8988T (cell line): ENCODE measurements at places on chromosomes 2 and 18.

DNA sequence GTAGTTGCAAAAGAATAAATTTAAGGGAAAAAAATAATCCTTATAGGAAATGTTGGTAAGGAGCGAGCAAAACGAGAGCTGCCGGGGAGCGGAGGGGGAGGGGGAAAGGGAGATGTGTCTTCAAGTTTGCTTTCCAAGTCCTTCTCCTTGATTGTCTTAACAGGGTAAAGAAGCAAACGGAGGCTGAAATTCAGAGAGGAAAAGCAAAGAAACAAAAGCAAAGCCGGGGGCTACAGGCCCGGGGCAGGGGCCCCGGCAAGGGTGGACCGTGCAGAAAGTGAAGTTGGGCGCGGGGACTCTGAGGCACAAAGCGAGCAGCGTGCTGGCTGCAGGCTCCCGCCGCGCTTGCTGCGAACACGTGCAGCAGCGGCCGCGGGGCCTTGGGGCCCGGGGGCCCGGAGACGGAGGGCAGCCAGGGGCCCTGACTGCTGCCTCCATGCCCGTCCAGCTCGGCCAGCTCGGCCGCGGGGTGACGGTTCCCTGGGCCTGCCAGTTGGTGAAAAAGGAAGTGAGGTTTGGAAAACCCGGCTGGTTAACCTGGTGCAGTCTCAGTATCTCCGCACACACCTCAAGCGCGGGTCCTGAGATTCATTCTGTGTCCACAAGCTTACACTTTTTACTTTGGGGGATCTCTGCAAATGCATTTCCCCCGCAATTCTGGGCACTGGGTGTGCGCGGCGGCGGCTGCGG lies 4.1 kb downstream of the BCL11A start:
- DNase-seq, result no peak

DNA sequence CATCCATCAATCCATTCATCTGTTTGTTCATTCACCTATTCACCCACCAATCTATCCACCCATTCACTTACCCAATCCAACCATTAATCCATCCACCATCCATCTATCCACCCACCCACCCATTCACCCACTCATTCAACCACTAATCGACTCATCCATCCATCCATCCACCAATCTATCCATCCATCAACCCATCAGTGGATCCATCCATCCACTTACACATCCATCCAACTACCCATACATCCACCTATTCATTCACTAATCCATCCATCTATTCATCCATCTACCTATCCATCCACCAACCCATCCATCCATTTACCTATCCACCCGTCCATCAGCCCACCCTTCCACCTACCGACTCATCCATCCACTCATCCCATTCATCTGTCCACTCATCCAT lies 11.3 kb downstream of the MYO7B start:
- no peak for DNase-seq

GRCh38 chr2:35857498-35857897 lies 498.1 kb upstream of the CRIM1 start:
- DNase-seq, result no peak

GRCh38 chr18:74520096-74520833 lies 14.0 kb upstream of the CNDP1 start:
- no peak for DNase-seq

GRCh38 chr2:221553333-221553732 lies 18.8 kb downstream of the EPHA4 start:
- no peak for DNase-seq

- DNase-seq, result no peak
These were observed 403.7 kb upstream of the SPRED2 start for GRCh38 chr2:65835975-65836549.

DNA sequence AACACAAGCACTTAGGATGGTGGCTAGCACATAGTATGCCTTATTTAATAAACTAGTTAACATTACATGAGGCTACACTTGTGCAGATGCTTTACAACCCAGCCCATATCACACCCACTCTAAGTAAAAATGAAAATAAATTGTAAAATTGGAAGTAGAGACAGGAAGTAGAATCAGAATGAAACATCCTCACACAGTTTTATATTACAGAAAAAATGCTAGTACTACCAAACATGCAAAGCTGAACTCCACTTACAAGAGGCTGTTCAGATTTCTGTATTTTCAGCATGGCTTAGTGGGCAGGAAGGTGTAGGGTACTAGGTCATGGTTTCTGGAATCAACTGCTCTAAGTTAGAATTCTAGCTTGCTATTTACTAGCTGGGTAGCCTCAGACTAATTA lies 18.2 kb upstream of the CRIM1 start:
- DNase-seq, result no peak
